ENCODE measurements at places on chromosomes 11 and 22.

DNA sequence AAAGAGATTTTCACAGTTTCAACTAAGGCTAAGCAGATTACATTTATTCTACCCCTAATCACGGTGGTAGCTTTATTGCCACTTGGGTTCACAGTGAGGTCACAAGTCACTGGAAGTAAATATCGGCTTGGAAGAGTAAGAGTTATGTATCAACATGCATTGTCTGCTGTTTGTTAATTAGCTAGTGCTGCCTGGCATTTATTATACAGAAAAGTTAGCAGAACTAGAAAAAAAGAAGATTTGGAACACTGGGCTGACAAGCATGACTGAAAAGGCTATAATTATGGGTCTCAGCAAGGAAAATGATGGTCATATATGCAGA, 13.7 kb upstream of the RAB38 start:
- no peak for DNase-seq

DNA sequence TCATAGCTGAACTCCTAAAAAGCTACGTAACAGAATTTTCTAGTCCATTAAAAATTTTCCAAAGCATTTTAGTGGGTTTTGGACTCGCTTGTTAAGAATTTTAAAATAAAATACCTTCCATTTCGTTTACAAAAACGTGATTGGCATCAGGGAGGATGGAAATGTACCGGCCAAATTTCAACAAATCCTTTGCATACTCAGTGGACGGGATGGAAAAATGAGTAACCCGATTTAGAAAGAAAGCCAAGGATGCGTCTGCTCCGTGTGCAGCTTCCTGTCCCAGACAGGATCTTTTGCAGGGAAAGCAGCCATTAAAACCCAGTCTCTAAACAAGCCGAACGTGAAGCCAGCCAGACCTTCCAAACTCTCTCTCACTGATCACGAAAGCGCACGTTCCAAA, 15.6 kb downstream of the TMEM184B start:
- no peak for DNase-seq

DNA sequence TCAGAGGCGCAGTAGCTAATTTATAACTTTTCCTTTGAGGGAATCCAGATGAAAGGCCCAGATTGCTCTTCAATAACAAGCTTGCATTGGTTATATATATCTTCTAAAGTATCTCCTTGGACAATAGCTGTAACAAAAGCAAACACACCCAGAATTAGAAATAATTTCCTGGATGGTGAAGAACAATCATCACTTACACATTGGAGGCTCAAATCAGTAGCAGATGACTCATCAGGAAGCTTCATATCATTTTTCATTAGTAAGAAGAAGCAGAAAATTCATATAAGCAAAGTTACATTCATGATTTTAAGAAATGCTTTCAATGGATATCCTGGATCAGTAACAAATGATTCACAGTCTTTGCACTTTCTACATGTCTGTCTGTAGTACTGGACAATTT, 173.6 kb upstream of the CCDC90B start:
- DNase-seq, result no peak

DNA sequence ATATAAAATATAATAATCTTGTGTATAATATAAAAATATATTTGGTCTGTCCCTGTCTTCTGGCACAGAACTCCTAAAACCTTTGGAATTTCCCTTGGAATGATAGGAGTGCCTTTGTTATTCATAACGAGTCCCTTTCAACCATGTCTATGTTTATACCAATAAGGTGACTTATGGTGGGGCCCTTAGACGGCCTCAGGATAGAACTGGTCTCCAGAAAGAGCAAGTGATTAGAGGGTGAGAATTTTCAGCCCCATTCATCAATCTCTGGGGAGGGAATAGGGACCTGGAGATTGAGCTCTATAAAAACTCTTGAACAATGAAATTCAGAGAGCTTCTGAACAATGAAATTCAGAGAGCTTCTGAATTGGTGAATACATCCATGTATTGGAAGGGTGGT, 18.4 kb upstream of the PICALM start:
- no peak for DNase-seq

- no peak for DNase-seq
These were observed 11.2 kb downstream of the BARX2 start for GRCh38 chr11:129386795-129387397.

DNA sequence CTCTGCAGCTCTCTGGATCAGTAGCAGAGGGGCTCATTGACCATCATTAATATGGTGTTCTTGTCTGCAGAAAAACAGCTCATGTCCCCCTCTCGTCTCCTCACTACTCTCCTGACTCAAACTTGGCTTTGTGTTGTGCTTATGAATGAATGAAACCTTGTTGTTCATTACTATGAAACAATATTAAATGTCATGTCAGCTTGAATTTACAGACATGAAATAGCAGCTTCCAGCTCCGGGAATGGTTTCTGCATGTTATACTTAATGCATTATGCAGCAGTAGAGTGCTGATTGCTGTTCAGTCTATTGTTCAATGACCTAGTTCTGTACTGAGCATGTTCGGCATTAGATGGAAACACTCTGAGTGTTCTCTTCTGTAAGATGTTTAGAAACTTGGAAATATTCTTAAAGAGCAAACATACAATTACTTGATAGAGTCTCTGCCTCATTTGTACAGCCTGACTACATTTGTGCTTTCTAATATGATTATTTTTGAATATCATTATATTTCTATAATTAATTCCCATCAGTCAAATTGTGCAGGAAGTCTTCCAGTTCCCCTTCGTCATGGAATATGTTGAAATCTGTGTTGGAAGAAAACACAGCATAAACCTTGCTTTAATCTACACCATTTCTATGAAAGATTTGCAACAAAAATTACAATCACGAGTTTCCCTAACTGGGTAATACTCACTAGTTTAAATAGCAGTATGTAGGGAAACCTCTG, 340.4 kb downstream of the SOX6 start:
- no peak for DNase-seq

- DNase-seq, result no peak
These were observed 77.8 kb upstream of the LINC01488 start for GRCh38 chr11:69403556-69404215.

DNA sequence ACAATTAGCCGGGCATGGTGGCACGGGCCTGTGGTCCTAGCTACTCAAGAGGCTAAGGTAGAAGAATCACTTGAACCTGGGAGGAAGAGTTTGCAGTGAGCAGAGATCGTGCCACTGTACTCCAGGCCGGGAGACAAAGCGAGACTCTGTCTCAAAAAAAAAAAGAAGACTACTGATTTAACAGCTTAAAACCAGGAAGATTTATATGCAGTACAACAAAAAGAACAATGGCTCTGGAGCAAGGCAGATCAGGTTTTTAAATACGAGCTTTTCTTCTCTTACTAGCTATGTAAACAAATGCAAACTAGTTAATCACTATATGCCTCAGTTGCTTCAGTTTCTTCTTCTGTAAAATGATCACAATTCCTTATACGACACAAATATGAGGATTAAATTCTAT, 6.9 kb downstream of the FAM168A start:
- no peak for DNase-seq

DNA sequence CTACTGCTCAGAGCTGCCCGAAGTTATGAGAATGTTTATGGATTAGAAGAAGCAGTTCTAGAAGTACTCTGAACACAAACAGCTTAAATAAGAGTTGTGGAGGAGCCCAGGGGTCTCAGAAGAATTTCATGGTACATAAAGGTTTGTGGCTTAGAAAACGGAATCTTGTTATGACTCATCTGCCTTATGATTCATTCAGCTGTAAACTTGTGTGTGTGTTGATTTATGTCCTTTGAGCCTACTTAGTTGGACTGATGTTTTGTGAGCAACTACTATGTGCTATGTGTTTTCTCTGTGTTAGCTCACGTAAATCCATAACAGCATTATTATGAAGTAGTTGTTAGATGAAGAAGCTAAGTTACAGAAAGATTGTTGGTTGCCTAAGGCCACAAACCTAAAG, 203.7 kb downstream of the PGR start:
- DNase-seq, result no peak

DNA sequence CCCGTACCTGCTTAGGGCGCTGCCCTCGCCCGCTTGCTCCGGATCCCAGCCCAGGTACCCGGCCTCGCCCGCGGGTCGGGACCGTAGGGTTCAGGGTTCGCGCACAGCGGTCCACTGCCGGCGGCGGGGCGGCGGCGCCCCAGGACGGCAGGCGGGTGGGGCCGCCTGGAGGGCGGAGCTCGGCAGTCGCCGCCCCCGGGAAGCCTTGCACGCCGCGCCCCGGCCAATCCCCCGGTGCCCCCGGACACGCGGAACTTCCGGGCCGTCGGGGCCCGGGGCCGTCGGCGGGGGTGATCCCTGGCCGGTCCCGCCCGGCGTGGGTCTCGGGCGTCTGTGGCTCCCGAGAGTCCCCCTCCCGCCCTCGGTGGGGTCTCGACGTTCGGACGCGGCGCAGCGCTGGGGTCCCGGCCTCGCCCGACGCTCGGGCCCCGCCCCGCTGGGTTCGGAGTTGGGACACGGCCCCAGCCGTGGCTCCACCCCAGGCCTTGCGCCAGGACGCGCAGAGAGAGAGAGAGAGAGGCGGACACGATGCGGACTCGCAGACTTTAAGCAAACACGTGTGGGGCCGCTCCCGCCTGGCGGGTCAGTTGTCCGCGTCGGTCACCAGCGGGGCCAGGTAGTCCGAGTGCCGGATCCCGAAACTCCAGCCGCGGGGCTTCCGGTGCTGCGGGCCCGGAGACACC, at the start of gene TYMP:
TSS of gene TYMP (minus strand) at position 116 of the 683 bp plus-strand sequence. CDS start 303 bp downstream, outside the sequence.
- DNase-seq, result no peak

DNA sequence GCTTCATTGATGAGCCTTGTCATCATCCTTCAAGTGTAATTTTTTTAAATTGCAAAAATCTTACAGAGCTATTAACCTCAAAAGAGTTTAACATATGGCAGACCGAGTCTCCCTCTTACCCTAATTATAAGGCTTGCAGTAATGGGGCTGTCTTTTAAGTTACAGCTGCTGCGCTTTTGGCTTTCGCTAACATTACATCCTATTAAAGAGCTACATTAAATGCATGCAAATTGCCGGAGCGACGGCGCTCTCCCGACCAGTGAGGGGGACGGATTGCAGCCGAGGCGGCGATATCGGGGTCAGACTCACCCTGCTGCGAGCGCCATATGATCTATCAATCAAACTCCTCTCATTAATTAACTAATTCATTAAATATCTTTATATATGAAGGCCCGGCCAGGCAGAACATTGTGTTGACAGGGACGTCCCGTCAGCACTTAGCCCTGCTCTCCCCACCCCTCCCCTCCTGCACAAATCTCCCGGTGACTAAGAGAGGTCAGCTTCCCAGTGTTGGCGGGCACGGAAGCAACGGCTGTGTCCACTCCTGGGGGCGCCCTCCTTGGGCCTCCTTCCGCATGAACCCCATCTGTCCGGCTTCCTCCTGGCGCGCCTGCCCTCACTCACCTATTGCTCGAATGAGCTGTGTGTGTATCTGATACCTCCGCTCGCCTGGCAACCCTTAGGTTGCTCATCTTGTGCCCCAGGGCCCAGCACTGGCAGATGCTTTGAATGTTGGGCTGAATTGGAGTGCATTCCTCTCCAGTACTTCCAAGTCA, 156.0 kb upstream of the CADM1 start:
- no peak for DNase-seq

DNA sequence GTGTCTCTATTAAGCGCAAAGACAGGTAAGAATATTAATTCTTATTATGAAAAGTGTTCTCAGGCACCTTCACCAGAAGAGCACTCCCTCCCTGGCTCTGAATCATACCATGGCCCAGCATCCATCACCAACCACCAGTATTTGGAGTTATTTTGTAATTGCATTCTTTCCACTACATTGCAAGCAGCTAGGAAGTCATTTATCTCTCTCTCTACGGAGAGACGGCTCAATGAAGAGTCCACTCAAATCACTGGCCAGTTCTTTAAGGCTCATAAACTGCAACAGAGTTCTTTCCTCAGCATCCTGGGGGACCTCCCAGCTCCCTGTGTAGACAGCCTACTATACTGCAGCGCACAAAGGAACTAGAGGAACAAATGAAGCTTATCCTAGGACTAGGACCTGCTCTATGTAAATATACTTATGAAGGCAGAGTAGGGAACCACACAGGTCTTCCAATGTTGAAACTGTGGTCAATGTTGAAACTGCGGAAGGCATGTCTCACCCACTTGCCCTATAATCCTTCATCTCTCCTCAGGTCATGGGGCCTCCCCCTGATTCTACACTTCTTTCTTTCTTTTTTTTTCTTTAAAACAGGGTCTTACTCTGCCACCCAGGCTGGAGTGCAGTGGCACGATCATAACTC, 63.4 kb downstream of the AAMDC start:
- DNase-seq, result no peak

DNA sequence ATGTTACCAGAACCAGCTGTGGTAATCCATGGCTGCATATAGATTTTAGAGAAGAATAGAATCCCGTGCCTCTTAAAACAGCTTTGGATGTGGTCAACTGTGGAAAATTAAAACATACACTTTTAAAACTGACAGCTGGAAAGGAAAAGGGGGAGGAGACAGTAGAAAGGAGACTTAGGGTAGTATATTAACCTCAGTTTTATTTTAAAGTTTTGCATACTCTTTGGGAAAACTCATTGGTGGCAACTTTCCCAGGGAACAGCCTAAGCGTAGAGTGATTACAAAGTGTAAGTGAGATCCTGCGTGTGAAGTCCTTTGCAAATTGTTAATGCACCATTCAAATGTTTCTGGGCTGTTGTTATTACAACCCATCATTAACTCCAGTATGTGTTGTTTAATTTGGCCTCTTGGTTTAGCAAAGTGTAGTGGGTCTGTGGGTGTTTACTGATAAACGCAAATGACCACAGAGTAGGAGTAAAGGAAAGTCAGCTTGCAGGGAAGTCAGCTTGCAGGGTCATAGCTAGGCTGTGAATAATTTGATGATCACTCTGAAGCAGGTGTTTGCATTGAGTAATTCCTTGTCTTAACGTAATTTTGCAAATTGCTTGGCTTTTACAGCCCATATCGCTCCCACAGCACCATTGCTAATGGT, 88.0 kb upstream of the DBX1 start:
- DNase-seq, result no peak

- DNase-seq, result no peak
These were observed 867.4 kb downstream of the NTM start for GRCh38 chr11:132237781-132238180.

DNA sequence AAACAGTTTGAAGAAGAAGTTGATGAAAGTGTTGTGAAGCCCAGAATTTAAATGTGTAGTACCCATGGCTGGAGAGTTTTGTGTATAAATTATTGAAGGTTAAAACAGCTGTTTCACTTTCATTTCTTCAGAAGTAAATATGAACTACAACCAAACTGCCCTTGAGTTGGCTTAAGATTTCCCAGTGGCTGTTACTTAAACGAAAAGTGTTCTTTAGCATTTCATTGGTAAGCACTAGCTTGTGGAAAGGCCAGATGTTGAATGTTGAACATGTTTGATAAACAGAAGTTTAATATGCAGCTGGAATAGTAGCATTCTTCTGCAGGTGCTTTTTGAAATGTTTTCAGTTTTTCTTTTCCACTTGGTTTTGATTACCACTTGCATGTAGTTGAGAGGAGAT, 83.2 kb upstream of the TNRC6B start:
- DNase-seq, result no peak
